Activated naive CD4-positive, alpha-beta T cell (primary cell): ENCODE measurements at places on chromosomes 7 and 10.

DNA sequence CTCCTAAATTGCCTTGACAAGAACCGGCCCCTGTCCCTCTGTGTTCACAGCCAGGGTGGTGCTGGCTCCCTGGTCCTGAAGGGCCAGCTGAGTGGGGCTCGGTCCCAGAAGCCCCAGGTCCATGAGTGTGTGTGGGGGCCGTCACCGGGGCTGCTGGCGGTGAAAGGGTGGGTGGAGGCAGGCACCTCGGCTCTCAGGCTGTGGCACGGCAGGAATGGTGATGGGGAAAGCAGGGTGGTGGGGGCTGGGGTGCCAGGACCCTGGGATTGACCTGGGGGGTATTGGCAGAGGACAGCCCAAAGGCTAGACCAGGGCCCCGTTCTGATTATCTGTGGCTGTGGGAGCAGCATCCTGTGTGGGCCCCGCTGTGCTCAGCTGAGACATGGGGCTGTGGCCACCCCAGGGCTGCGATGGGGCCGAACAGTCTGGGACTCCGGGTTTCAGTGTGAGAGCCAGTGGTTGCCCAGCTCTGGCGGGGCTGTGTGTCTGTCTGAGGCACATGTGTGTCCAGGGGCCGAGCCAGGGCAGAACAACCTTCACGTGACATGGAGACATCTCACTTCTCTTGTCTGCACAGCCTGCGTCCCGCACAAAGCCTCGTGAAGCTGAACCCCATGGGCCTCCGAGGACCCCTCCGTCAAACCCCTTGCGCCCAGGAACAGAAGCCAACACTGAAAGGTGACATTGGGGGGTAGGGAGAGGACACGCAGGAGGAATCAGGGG lies 144.2 kb downstream of the ELFN1 start:
- no peak for DNase-seq

- no peak for DNase-seq
Measured at GRCh38 chr10:98446151-98446660, 529 bp downstream of the HPS1 start.

DNA sequence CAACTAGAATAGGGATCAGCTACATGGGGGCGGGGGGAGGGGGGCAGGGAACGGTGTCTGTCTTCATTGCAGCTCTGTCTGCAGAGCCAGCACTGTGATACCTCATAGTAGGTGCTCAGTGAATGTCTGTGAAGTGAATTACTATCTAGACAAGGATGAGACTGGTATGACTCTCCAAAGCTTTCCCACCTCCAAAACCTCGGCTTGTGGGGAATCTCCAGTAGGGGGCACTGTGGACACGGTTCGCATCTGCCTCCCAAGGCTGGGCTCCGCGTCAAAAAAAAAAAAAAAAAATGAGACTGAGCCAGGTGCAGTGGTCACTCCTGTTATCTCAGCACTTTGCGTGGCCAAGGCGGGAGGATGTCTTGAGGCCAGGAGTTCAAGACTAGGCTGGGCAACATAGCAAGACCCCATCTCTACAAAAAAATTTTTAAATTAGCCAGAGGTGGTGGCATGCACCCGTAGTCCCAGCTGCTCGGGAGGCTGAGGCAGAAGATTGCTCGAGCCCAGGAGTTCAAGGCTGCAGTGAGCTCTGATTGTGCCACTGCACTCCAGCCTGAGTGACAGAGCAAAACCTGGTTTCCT lies 9.6 kb downstream of the TRIM56 start:
- no peak for DNase-seq

DNA sequence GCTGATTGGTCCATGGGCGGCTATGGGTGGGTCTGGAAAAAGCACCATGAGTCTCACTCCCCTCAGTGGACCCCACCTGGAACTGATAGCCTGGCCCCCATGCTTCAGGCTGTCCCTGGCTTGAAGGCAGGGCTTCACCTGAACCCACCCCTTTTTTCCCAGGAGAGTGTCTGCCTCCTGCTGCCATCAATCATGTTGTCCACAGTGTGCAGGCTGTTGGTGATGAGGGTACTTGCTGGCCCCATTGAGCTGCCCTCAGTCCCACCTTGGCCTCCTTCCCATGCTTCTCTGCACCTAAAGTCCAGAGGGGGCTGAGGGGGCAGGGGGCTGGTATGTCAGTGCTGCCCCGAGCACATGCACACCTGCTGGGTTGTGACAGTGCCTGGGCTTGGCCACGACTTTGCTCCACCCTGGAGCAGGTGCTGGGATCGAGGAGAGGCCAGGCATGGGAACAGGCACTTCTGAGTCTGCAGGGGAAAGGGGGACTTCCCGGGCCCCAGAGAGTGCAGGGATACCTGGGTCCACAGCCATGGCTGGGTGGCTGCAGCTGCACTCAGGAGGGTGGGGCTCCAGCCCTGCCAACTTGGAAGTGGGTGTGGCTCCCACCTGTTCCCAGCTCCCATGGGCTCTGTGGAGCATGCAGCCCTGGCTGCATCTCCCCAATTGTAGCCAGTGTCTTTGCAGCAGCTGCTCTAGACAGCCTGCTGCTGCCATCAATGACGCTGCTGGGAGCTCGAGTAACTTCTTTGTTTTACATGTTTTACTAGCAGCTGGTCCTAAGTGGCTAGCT lies 56.9 kb downstream of the ADK start:
- no peak for DNase-seq

DNA sequence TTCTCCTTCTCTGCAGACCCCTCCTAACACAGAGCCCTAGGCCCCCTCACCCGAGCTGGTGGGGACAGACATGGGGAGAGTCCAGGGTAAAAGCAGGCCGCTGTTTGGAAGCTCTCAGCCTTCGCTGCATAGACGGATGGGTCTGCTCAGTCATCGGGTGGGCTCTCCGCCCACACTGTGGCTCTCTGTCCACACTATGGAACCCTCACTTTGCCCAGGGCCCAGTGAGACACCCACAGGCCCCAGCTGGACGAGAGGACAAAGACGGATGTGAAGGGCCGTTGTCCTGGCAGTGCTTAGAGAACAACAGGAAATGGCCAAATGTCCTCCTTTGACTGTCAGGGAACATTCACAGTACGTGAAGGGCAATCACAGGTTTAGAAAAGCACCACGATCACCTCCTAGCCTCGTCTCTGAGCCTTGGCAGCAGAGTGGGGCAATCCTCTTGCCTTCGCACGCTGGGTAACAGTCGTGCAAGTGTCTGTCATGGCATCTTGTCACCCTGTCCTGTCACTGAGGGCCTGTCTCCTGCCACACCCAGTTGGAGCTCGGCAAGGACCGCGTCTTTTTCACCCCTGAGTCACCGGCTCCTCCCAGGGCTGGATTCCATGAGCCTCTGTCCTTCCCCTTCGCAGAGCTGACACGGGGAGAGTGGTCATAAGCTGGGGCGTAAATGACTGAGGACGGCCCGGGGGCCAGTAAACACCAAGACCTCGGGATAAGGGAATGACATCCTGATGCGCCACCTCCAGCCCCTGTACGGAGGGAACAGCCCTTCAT lies 80.6 kb downstream of the PRKAG2 start:
- no peak for DNase-seq

DNA sequence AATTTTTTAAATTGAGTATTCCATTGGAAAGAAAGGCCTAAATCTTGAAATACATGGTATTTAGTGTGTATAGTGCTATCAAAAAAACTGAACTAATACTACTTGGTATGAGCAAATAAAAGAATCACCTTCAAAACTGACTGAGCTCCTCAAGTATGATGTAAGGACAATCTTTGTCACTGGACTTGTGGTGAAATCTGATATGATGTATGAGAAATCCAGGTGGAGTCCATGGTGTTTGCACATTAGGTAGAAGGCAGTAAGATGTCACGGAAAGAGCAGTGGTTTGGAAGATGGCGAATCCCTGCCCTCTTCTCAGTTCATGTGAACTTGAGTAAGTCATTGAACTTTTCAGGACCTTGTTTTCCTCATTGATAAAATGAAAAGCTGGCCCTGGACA lies 62.1 kb upstream of the COL1A2 start:
- DNase-seq = no peak

GRCh38 chr10:21953585-21954057 lies 49.9 kb downstream of the DNAJC1 start:
- no peak for DNase-seq

- DNase-seq = no peak
Measured at GRCh38 chr7:45717537-45718235, 143.5 kb downstream of the ADCY1 start.

DNA sequence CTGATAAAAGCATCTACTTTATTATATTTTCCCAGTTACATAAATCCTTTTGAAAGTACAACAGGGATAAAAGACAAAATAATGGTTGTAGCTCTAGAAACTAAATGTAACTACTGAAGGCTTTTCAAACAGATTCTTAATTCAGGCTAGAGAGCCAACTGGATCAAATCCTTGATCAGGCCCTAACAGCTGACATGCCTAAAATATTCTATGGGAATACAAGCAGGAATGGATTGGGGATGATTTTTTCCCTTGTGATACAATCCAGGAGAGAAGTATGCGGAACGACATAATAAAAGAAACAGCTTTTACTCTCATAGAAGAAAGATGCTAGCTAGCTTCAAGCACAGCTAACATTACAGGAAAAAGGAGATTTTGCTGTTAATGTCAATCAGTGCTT lies 49.0 kb downstream of the NT5C2 start:
- no peak for DNase-seq

DNA sequence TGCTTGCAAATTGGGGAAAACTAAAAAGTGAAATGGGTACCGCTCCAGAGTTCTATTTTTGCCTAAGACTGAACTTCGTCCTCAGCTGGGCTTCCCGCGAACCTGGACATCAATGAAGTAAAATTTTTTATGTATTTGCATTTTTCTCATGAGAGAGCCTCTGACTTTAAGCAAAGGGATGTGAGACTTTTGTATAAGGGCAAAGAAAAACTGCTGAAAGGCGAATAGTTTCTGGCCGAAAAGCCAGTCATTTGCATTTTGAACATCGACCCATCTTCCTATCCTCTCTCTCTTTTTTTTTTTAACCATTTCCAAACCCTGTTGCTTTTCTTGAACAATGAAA lies 573 bp downstream of the PMPCB start:
- DNase-seq = no peak

- DNase-seq = no peak
Measured at GRCh38 chr10:95133997-95134396, 60.0 kb upstream of the ACSM6 start.

- no peak for DNase-seq
Measured at GRCh38 chr10:129244757-129245156, 222.3 kb upstream of the MGMT start.

GRCh38 chr10:519716-520401 lies 169.6 kb downstream of the DIP2C start:
- no peak for DNase-seq

- no peak for DNase-seq
Measured at GRCh38 chr10:52542906-52543305, 228.8 kb downstream of the DKK1 start.

- DNase-seq = no peak
Measured at GRCh38 chr7:102834999-102835398, 77.8 kb upstream of the LRRC17 start.

GRCh38 chr10:122504610-122504950 lies 43.2 kb downstream of the HTRA1 start:
- no peak for DNase-seq

GRCh38 chr10:10821926-10822325 lies 195.7 kb upstream of the CELF2 start:
- DNase-seq = no peak

GRCh38 chr7:20111821-20112542 lies 105.2 kb downstream of the MACC1 start:
- no peak for DNase-seq

DNA sequence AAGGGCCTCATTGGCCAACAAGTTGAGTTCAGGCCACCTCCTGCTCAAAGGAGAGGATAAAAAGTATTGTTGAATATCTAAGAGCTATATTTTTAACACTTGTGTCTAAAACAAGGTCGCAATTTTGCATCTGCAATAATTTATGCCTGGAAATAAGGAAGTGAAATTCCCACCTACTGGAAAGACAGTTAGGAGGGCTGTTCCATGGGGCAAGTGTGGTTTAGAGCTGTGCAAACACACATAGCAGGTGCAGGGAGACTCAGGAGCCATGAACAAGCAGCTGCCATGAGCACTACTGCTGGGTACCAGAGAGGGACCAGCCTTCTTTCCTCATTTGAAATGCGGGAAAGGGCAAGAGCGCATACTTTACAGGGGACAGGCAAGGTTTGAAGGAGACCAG lies 35.5 kb upstream of the IKZF1 start:
- DNase-seq = no peak

- DNase-seq = no peak
Measured at GRCh38 chr10:122264931-122265330, 6.2 kb upstream of the BTBD16 start.

GRCh38 chr10:16612115-16612980 lies 90.7 kb upstream of the C1QL3 start:
- DNase-seq = no peak

DNA sequence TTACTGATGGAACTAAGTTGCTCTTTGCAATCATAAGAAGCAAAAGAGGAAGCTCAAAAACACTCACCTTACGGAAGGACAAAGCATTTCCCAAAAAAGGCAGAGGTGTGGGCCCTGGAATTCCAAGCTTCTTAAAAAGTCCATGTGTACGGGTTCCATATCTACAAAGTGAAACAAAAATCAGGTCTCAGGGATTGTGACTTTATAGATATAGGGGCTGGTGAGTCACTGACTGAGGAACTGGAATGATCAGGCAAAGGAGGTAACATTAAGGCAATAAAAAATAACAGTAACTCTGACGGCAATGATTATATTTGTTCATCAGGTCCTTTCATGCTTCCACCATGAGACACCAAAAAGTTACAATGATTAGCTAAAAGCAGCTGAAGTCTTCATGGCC lies 4.0 kb downstream of the CYP3A7 start:
- no peak for DNase-seq

DNA sequence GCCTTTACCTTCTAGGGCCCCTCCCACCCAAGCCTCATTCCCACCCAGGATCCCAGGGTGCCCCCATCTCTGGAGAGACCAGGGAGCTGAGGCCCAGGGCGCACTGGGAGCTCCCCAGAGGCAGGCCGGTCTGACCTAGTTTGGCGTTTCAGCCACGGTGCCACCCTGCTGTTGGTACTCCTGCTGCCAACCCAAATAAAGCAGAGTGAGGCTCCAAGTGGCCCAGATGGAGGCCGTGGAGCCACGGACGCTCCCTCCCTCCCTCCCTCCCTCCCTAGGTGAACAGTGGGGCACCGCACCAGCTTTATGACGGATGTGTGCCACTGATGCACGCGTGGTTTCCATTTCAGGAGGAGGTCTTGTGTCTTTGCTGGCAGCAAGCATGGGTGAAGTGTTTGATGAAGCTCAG lies 1.8 kb downstream of the INPP5A start:
- DNase-seq = peak; percentile 40

DNA sequence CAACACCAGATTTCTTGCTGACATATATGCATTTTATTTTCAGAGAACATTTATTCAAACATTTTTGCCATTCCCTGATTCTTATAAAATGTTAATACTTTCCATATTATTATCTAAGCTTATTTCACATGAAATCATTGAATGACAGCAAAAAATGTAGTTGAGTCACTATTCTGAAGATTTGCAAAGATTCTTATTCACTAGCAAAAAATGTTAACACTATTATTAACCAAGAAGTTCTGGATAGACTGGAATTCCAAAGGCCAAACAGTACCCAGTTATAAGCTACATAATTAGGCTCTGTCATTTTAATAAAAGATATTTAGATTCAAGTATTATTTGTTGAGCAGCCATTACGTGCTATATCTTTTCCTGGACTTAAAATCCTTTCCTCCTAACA lies 4.3 kb downstream of the GSTO2 start:
- DNase-seq = no peak

GRCh38 chr7:100691676-100692577 lies 2.1 kb downstream of the GIGYF1 start:
- DNase-seq = peak; percentile 59
